GF-D8 (cell line): ENCODE measurements at places on chromosomes 1 and 21.

- DNase-seq, result no peak
Observed at GRCh38 chr1:184152974-184153373, 101.4 kb downstream of the TSEN15 start.

DNA sequence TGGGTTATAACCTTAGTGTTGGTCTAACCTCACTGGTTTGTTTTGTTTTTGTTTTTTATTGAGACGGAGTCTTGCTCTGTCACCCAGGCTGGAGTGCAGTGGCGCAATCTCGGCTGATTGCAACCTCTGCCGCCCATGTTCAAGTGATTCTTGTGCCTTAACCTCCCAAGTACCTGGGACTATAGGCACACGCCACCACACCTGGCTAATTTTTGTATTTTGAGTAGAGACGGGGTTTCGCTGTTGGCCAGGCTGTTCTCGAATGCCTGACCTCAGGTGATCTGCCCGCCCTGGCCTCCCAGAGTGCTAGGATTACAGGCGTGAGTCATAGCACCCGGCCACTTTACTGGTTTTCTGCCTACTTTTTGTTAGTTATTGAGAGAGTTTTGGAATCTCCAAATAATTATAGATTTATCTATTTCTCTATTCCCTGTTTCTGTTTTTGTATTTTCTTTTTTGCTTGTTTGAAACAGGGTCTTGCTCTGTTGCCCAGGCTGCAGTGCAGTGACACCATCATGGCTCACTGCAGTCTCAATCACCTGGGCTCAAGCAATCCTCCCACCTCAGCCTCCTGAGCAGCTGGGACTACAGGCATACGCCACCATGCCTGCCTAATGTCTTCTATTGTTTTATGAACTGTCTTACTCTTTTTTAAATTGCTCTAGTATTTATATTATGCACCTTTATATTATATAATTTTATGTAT is 21.4 kb downstream of the SMG7 start:
- no peak for DNase-seq

GRCh38 chr1:24536391-24536840 is 19.5 kb upstream of the NCMAP start:
- peak; percentile 55 for DNase-seq

- DNase-seq, result no peak
Observed at GRCh38 chr21:45975020-45975666, 6.4 kb upstream of the COL6A1 start.

DNA sequence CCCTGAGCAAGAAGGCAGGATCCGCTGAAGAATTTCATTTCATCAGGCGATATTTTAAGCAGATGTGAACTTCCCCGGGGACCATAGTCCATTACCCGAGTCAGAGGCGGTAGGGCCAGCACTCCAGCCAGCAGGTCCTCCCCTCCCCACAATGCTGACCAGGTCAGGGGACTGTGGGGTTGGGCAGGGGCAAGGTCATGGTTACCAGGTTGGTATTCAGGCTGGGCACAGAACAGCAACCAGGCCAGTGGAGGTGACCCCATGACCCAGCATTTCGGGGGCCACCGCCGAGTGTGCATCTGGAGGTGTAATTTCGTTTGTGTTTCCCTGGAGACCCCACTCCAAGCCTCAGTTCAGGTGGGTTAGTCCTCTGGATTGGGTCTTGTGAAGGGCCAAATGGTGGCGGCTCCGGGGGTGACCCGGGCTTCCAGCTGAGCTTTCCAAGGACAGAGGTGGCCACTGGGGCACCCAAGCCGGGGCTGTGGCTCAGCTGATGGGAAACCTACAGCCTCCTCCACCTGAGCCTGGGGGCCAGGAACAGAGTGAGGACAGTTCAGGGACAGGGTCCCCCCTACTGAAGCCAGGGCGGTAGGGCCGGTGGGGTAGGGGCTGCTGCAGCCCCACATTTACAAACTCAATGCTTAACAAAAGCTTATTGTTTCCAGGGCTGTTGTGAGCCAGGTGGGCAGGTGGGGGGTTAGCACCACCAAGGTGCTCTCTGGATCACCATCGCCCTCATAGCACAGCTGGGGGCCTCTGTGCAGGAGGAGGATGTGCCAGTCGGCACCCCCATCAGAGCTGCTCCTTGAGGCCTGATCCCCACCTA is 2.8 kb downstream of the PRDM16 start:
- no peak for DNase-seq
